ENCODE measurements at places on chromosomes 2 and 18. TPM values are rescaled to one million over a fixed set of nuclear protein-coding genes. Genes with fewer than 3 reads are reported as not detected.

VIT gene
- total RNA-seq = not detected

CCDC74B gene
- total RNA-seq = 1.7 TPM

MAP2 gene
- total RNA-seq = not detected

IL36A gene
- total RNA-seq = 0.32 TPM

DCDC2C gene
- total RNA-seq = not detected

KCNJ3 gene
- total RNA-seq = not detected

SLC5A7 gene
- total RNA-seq = not detected

SGPP2 gene
- total RNA-seq = 14.8 TPM

ESPNL gene
- 0.17 TPM for total RNA-seq

RANBP2 gene
- 64.8 TPM for total RNA-seq

Measured in T-helper 1 cell treated with Interleukin-12 subunit alpha and Interleukin-12 subunit beta and Interleukin-4 antibody, amounts not matched to agents 30 ng/mL and 1 ng/mL, for 36 hours (primary cell).